Astrocyte of the cerebellum (primary cell): ENCODE measurements at places on chromosomes 13 and 19.

DNA sequence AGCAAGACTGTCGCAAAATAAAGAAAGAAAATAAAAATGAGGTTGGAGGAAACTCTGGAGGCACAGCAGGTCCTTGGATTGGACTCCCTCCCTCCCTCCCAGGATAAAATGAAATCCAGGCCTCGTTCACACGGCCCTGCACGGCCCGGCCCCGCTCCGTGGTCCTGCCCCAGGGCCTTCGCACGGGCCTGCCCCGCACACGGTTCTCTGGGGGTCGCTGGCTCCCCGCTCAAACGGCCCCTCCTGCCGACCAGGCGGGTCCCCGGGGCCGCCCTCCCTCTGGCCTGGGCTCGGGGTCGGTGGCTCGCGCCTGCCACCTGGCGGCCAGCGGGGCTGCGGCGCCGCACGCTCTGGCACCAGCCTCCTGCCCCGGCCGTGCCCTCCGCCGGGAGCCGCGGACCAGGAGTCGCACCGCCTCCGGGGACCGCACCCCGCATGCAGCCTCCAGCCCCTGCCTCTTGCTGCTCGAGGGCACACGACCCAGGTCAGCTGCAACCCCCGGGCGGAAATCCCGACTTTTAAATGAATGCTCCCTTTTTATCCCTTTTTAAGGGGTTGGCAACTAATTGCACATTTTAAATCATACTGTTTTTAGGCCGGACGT is 1.5 kb upstream of the WDR18 start:
- no peak for DNase-seq

- no peak for DNase-seq
These were observed 12.0 kb downstream of the EBPL start for GRCh38 chr13:49679246-49679645.

DNA sequence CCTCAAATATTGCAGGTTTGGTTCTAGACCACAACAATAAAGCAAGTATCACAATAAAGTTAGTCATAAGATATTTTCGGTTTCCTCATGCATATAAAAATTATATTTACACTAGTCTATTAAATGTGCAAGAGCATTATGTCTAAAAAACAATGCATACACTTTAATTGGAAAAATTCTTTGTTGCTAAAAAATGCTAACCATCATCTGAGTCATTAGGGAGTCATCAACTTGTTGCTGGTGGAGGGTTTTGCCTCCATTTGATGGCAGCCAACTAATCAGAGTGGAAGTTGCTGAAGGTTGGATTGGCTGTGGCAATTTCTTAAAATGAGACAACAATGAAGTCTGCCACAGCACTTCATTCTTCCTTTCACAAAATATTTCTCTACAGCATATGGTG is 422.3 kb upstream of the GPC6 start:
- DNase-seq: no peak

DNA sequence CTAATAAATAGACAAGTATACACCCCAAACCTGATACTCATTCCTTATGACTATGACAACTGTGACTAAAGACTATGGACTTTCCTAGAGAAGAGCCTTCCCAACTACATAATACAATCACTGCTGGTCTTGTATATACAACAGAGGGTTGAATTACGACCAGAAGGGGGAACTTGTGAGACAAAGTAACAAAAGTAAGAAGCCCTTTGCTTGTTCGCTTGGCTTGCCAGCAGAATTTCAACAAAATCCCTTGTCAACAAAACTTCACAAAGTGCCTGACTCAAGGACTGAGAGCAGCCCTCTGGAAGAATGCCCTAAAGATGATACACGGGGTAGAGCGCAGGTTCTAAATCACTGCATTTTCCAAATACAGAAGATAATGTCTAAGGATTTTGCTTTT is 99.4 kb downstream of the WASF3 start:
- DNase-seq: no peak

DNA sequence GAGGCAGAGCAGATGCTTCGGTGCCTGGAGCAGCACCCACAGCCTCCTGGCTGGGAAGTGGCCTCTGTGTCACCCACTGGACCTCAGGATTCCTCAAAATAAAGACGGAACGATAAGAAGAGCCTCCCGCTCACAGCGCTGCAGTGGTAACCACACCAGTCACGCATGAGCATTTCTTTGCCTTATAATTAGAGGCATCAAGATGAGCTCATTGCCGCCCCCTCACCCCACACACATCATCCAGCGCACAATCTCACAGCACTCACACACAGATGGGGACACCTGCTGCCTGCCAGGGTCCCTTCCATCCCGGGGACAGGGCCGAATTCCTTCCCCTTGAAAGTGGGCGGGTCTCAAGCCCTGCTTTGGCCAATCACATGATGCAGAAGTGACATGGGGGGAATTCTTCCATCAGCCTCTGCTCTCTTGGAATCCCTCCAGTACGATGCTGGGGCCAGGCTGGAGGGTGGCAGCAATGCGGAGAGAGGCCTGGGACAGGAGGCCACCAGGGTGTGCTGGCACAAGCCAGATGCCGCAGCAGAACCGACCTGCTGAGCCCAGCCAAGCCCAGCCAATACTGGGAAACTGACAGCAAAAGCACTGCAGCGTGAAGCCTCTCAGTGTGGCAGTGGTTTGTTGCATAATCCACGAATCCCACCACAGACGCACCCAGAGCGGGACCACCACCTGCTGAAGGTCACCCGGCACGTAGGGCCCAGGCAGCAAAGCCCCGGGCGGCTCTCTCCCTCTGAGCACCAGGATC is 16.0 kb downstream of the PIP5K1C start:
- peak; percentile 74 for DNase-seq

GRCh38 chr13:49183672-49184325 is 36.3 kb upstream of the MLNR start:
- no peak for DNase-seq

- DNase-seq: no peak
These were observed 4.0 kb upstream of the GRIN3B start for GRCh38 chr19:996051-996838.

- no peak for DNase-seq
These were observed 49.5 kb upstream of the PCDH17 start for GRCh38 chr13:57582032-57582431.

DNA sequence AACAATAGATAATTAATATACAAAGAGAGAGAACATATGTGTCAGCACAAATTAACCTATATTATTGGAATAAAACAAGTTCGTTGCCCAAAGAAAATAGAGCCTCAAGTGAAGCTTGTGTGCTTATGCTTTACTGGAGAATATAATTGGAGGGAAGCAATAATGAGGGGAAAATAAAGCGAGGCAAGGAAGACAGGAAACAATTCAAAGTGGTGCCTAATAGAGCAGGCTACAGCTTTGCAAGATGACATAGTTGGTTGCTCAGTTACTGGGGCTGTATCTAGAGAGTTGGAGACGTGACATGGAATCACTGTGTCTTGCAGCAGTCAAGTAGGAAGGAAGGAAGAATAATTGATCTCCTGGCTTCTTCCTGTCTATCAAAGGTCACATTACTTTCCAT is 21.1 kb upstream of the SLC10A2 start:
- no peak for DNase-seq

- DNase-seq: no peak
These were observed 28.9 kb downstream of the ARL11 start for GRCh38 chr13:49657241-49657641.

DNA sequence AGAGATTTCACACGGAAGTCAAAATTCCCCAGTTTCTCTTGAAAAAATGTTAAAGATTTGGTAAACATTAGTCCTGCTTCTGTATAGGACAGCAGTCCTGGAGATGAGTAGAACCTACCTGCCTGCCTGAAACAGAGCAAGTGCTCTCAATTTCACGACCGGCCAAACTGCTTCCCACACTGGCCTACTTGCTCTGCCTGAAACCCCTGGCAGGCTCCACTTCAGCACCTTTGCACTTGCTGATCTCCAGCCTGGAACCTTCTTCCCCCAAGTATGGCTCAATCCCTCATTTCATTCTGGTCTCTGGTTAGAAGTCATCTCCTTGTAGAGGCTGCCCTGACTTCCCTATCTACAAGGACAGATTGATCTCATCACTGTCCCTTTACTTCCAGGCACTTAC is 271.4 kb downstream of the DLEU7 start:
- no peak for DNase-seq

GRCh38 chr19:5934069-5934401 is 20.0 kb downstream of the CAPS start:
- no peak for DNase-seq

DNA sequence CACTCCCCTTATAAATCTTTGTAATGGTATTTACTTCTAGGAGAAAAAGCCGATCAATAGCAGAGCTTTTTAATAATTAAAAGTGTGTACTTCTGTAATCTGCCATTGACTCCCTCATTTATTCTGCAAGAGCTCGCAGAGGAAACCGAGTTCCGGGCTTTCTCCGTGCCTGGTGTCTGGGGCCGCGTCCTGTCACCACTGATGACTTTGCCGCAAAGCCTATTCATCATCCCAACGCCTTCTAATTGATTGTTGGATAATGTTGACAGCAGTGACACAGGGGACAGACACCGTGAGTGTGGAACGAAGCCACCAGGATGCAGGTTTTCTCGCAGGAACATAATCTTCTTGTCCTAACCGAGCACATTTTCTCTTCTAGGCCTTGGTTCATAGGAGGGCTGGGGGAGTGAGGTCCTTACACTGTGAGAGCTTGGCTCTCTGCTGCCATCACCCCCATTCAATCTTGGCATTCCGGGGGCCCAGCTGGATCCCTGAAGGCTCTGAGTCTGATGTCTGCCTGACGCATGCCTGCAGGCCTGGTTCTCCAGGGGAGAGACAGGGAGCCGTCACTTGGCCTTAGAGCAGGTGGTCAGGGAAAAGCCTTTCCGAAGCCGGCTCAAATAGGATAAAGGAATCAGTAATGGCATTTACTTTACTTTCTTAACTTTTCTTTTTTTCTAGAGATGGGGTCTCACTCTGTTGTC is 110.3 kb downstream of the KDM4B start:
- DNase-seq: no peak

DNA sequence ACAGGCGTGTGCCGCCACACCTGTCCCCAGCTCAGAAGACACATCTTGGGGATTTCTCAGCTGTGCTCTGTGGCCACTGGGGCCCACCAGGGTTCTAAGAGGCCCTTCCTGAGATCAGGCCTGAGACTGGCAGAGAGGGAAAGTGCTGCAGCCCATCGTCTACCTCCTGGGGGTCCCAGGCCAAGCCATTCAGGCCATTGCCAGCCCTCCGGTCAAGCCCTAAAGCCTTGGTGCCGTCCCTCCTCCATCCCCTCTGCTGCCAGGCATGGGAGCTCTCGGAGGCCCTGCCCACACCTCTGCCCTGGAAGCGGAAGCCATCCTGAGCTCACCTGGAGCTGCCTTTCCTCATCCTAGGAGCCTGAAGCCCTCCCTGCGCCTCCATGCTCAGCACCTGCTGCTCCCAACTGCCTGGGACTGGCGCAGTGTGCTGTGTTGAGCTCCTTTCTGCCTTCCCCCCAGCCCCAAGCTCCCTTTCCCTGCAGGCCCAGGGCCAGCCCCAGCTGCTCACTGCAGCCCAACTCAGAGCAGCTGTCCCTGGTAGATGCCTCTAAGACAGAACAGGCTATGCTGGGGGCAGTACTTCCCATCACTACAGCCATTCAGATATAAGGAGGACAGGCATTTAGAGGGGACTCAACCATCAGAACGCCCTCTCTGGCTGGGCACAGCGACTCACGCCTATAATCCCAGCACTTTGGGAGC is 2.9 kb downstream of the SLC7A9 start:
- no peak for DNase-seq

GRCh38 chr19:19021115-19021514 is 12.2 kb downstream of the SUGP2 start:
- DNase-seq: no peak

DNA sequence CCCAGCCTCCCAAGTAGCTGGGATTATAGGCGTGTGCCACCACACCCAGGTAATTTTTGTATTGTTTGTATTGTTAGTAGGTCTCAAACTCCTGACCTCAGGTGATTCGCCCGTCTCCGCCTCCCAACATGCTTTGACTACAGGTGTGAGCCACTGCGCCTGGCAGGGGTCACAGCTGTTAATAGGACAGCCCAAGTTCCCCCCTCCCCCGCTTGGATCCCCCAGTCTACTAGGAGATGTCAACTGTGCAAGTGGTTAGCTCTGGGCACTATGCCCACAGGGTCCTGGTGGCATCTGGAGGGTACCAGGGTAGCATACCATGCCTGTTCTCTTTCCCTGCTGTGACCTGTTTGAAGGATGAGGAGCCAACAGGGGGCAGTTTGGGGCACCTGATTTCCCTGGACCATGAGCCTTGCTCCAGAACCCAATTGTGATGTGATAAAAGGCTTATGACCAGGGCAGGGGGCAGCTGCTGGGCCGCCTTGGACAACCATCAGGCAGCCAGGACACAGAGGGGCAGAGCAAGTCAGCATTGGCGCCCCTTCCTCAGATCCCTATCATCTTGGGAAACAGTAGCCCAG is at the start of gene TSPAN16:
Gene TSPAN16, plus strand, starts transcription at position 496 of the 581 bp plus-strand sequence. CDS start 138 bp downstream, outside the sequence.
- DNase-seq: no peak

DNA sequence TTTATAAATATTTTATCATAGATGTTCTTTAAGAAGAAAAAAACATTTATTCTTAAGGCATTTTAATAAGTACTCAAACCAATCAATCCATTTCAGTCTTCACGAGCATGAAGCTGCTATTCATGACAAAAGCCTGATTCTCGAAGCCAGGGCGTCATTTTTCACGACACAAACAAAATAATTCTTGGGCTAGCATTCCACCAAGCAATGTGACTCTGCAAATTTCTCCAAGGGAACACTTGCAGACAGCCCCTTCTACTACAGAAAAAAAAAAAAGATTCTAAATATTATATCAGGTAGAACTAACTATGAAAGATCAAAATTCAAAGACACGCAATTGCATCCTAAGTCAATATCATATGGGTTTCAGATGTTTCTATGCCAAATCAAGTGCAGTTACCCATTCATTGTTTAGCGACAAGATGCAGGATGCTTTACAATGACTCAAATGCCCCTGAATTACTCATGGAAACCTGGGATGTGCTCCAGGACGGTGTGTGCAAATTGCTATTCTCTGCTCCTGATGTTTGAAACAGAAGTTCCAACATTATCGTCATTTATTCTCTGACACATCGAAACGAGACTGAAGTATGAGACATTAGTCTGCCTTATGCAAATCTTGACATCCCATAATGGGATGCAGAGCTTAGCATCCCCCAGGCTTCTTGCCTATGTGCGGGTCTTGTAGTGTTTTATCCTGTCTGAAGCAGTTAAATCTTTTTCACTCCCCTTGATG is 517.7 kb downstream of the MYO16 start:
- DNase-seq: peak; percentile 54

DNA sequence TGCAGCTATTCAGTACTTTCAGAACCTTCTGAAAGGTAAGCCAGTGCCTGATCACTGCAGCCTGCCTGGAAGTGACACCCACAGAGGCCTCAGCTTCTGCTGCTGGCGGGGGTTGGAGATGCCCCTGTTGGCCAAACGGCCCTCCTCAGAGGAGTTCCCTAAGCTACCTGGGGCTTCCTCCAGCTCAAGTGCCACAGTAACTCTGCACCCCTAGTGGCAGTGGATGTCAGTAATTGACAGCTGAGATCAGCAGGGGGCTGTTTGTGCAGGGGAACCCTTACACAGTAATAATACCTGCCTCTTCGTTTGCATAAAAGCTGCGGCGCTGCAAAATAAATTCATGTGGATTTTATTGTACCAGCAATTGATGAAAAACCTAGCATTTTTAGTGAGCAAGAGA is 28.9 kb downstream of the TDRD12 start:
- DNase-seq: no peak
